Left lobe of liver (tissue), 2 donors: ENCODE measurements at places on chromosomes 1 and 21. TPM values are rescaled to one million over a fixed set of nuclear protein-coding genes. Genes with fewer than 3 reads are reported as not detected.

GRCh38 chr21:35063428-35064172, 14.5 kb upstream of the RUNX1 start:
- DNase-seq: no peak

DNA sequence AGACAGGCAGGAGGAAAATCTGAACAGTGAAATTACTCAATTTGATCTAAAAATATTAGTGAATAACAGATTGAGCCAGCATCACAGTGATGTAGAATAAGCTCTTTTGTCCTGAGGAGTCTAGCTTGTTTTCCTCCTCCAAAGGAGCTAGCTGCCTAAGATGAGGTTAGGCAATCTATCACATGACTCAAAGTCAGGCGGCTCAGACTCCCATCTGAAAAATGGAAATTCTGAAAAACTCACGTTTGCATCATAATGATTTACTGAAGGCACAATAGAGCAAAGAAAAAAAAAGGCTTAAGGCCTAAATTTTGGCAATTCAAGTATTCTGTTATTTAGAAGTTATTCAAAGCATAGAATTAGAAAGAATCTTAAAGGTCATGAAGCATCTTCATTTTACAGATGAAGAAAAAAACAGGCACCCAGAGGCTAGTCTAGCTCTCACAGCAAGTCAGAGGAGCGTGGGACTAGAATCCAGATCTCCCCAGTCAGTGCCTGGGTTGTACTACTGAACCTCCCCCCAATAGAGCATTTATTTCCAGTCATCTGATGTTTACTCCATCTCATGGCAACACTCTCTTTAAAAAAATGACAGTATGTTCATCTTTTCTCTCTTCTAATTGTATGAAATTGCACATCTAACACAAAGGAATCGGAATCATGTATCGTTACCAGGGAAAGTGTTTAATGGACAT, 62.5 kb upstream of the ATF3 start:
- DNase-seq: no peak

DNA sequence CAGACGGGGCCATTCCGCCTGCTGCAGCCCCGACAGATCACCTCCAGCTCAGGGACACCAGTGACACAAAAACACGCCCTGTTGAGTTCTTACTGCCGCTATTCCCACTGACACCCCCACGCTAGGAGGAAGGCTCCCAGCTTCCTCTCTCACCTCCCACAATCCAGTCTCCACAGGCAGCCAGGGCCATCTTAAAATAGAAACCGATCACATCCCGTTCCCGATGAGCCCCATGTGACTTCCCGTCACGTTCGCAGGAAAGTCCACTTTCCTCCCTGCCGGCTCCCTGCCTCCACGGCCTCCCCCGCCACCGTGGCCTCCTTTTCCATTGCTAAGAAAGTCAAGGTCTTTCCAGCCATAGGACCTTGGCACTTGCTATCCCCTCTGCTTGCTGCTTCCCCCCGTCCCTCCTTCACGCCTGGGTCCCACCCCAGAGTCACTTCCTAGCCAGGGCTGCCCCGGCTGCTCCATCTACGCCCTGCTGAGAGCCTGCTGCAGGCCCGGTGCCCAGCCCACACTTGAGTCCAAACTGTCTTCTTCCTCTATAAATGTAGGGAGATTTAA, 24.0 kb upstream of the DDOST start:
- no peak for DNase-seq

Gene ADAMTS5
- 0.48 TPM for total RNA-seq

DNA sequence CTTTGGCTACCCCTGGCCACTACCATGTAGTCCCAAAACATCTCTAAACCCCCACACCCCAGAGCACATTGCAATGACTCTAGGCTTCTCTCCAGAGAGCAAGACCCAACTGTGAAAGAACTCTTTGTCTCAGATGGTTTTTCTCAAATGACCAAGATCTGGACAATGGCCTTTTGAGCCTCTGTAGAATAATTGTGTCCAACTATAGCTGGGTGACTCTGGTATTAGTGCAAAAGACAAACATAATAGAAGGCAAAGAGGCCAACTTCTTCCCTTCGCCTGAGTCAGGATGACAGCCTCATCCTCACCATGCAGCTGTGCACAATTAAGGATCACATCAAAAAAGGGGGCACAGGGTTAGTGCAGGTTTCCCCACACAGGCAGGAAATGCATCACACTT, 139.6 kb downstream of the BRINP2 start:
- DNase-seq: no peak

Gene DNAI4
- total RNA-seq: 1.4 TPM
